Thyroid gland (tissue), 4 donors: ENCODE measurements at places on chromosomes 1 and 21. TPM values are rescaled to one million over a fixed set of nuclear protein-coding genes. Genes with fewer than 3 reads are reported as not detected.
A peak's percentile ranks its signal among the peaks of the same experiment; 100 is the strongest.

DNA sequence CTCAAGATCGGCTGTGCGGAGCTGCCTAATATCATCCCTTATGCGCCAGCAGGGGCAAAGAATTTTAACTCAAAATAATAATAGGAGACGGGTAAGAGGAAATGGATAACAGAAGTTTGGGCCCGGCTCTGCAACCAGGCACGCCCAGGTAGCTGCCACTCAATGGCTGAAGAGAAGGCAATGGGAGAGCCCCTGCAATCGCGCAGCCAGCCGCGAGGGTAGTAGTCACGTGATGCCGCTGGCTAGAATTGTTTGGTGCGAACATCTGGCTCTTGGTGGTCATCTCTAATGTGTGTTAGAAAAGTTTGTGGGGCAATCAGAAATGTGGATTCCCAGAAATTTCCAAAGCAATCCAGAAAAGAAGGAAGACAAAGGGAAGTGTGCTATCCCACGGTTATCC is 12.3 kb downstream of the BARHL2 start:
- no peak overlapping the region for H3K27ac ChIP-seq
- peaks cover 6% of the 10 kb centered on the region for H3K27me3 ChIP-seq
- H3K4me3 ChIP-seq = no peak overlapping the region
- H3K36me3 ChIP-seq = no peaks in the 10 kb centered on the region

DNA sequence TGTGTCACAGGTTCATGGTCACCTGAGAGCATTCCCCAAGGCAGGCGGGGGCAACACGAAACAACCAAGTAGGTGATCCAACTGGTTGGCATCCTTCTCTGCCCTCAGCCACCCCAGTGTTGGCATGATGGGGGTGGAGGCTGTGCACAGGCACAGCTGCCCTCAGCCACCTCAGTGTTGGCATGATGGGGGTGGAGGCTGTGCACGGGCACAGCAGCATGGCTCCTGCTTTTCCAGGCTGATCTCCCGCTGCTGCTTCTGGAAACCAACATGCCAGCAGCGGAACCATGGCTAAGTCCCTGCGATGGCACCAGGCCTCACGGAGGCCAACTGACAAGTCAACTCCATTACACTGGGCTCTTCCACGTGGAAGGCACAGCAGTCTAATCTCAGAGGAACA is 447.8 kb downstream of the PTPRU start:
- no peak overlapping the region for H3K4me3 ChIP-seq
- H3K36me3 ChIP-seq = no peaks in the 10 kb centered on the region
- no peak overlapping the region for H3K27ac ChIP-seq
- no peak for DNase-seq

Gene SMIM1
- 9.9 TPM for total RNA-seq

Gene LCE6A
- not detected for total RNA-seq

- no peak overlapping the region for H3K27ac ChIP-seq
- no peaks in the 10 kb centered on the region for H3K27me3 ChIP-seq
- H3K4me1 ChIP-seq = peaks cover 7% of the 10 kb centered on the region
These were observed 25.9 kb upstream of the MFSD2A start for GRCh38 chr1:39928809-39929587.

- DNase-seq = no peak
- H3K4me1 ChIP-seq = peaks cover 8% of the 10 kb centered on the region
- peak overlapping the region; percentile 90 for H3K27ac ChIP-seq
- H3K36me3 ChIP-seq = peaks cover 10% of the 10 kb centered on the region
- H3K4me3 ChIP-seq = peak overlapping the region; percentile 30
- H3K27me3 ChIP-seq = no peaks in the 10 kb centered on the region
These were observed 488 bp upstream of the ADAMTS1 start for GRCh38 chr21:26845759-26846035.
